Activated naive CD8-positive, alpha-beta T cell treated with anti-CD3 and anti-CD28 coated beads for 36 hours (primary cell): ENCODE measurements at places on chromosomes 16 and 17. TPM values are rescaled to one million over a fixed set of nuclear protein-coding genes. Genes with fewer than 3 reads are reported as not detected.

- DNase-seq, result no peak
- H3K4me1 ChIP-seq, result peaks cover 43% of the 10 kb centered on the region
- H3K27ac ChIP-seq, result no peak overlapping the region
- no peak overlapping the region for H3K4me3 ChIP-seq
Measured at GRCh38 chr17:10116267-10116666, 82.1 kb downstream of the GAS7 start.

GRCh38 chr16:8678068-8678927 lies 3.9 kb downstream of the ABAT start:
- peaks cover 14% of the 10 kb centered on the region for H3K4me1 ChIP-seq
- no peaks in the 10 kb centered on the region for H3K27me3 ChIP-seq
- H3K36me3 ChIP-seq, result peaks cover 15% of the 10 kb centered on the region
- DNase-seq, result no peak
- H3K27ac ChIP-seq, result no peak overlapping the region

GRCh38 chr16:19517424-19518089 lies 4.3 kb downstream of the GDE1 start:
- H3K27ac ChIP-seq, result no peak overlapping the region
- peaks cover 33% of the 10 kb centered on the region for H3K4me1 ChIP-seq
- H3K27me3 ChIP-seq, result no peaks in the 10 kb centered on the region
- no peak overlapping the region for H3K4me3 ChIP-seq
- DNase-seq, result no peak

GRCh38 chr17:73640691-73641090 lies 3.6 kb downstream of the SDK2 start:
- no peak for DNase-seq
- no peak overlapping the region for H3K27ac ChIP-seq
- H3K4me1 ChIP-seq, result peaks cover 14% of the 10 kb centered on the region
- H3K27me3 ChIP-seq, result no peaks in the 10 kb centered on the region
- no peak overlapping the region for H3K4me3 ChIP-seq

DRC7 gene
- not detected for total RNA-seq

STX8 gene
- total RNA-seq, result 50.8 TPM

VPS4A gene
- 28.6 TPM for total RNA-seq
